ENCODE measurements at places on chromosomes 7 and 10.

GRCh38 chr7:132349075-132349474, 227.2 kb downstream of the PLXNA4 start:
- no peak for DNase-seq

GRCh38 chr10:30036341-30036740, 23.0 kb downstream of the JCAD start:
- DNase-seq: no peak

DNA sequence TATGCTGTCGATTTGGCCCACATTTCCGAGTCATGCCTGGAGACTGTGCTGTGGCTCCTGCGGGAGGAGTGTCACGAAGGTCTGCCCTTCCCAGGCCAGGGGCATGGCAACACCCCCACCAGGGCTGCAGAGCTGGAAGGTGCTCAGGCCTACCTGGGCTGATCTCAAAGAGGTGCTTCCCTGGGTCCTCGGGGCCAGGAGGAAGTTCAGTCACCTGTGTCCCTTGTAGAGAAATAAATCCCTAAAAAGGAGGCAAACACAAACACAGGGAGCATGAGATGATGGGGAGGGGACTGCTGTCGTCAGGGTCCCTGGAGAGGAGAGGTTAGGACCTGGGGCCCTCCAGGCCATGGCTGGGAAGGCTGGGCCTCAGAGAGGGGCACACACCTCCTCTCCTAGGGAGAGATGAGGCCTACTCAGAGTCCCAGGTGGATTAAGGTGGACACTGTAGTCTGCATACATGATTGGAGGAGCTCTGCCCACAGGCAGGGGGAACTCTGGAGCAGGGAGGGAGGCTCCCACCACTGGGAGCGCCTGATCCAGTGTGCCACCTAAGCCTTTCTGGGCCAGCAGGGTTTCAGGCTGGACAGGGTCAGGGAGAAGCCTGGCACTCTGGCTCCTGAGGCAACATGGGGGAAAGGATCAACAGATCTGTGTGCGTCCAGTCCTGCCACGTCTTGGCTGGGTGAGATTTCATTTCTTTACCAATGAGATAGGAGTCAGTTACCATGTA, 49.4 kb downstream of the ARHGAP22 start:
- no peak for DNase-seq

GRCh38 chr7:114598946-114599345, 184.3 kb downstream of the FOXP2 start:
- no peak for DNase-seq

GRCh38 chr10:92690915-92691590, 1.3 kb downstream of the HHEX start:
- no peak for DNase-seq

GRCh38 chr7:18082169-18082568, 54.5 kb upstream of the PRPS1L1 start:
- DNase-seq: no peak

- no peak for DNase-seq
These were observed 74.4 kb downstream of the INPP5A start for GRCh38 chr10:132611986-132612385.

DNA sequence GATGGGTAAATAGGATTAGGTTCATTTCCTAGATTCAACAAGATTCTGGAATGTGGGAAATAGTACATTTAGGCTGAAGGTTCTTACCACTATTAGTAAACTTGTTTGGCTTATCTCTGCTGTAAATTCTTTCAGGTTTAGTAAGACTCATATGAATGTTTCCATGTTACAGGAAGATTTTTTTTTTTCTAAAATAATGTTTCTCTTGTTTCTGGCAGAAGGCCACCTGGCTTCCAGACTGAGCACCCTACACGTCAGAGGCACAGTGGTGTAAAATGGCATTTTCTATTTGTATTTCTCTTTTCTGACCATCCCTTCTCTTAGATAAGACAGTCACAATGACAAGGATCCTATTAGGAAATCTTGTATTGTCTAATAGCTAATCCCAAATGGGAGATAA, 22.7 kb upstream of the AASS start:
- no peak for DNase-seq

- DNase-seq: no peak
These were observed 25.7 kb downstream of the UNC5B start for GRCh38 chr10:71237843-71238623.

DNA sequence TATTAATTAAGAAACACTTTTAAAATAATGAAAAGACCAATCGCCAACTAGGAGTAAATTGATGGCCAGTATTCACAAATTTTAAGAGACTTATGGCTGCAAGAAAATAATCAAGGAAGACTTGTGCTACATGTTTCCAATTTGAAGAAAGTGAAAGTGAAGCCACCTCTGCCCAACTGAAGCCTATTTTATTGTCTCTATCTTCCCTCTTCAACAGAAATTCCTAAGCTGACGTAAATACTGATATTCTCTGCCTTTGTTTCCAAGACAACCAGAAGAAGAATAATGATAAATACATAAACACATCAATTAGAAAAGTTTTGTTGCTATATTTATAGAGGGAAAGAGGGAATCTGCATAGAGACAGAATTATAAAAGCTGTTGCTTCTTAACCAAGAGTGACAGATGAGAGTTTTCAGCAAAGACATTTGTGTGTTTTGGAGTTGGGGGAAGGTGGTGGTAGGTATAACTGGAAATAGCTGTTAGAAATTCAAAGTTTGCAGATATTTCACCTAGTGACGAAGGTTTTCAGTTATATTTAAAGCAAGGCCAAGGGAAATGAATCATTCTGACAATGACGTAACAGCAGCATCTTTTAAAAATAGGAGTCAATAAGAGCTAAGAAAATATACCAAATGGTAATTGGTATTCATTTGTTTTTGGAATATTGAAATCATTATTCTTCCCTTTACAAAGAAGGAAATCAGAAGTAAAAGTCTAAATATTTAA, 576.6 kb upstream of the SORCS1 start:
- DNase-seq: no peak

GRCh38 chr10:11698691-11699549, 43.3 kb upstream of the ECHDC3 start:
- no peak for DNase-seq

- no peak for DNase-seq
These were observed 103.2 kb downstream of the NRG3 start for GRCh38 chr10:81978238-81978637.

DNA sequence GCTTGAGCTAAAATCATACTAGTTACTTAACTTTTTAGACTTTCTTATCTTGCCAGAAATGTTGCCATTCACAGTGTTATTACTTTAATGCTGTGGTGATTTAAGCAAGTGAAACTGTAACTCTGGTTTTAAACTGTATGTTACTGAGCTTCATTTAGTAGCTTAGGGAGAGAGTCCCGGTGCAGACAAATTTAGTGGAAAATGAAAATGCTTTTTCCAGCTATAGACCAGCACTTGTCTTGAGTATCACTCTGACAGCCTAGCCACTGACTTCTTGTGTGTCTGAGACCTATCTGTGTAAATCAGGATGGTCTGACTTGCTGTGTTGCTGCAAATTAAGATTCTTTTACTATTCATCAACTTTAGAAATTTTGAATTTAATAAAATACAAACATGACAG, 200.8 kb downstream of the CACNB2 start:
- no peak for DNase-seq

- no peak for DNase-seq
These were observed 220.9 kb downstream of the RNLS start for GRCh38 chr10:88361995-88362807.

DNA sequence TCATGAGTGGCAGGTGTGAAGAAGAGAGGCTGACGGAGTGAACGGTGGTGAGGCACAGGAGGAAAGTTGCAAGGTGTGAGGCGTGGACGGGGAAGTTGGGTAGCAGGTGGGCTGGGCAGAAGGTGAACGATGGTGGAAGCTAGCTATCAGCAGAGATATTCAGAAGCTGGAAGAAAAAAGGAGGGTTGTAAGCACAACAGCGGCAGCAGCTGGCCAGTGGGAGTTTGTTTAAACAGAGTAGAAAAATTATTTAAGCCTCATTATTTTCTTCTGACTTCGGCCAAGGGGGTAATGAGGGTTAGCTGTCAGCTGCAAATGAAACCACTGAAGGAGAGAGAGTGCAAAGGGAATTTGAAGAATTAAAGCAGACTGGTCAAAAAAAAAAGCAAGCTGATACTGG, 62.1 kb upstream of the PRKAR2B start:
- no peak for DNase-seq

- no peak for DNase-seq
These were observed 33.7 kb upstream of the TNRC18 start for GRCh38 chr7:5457245-5457735.

DNA sequence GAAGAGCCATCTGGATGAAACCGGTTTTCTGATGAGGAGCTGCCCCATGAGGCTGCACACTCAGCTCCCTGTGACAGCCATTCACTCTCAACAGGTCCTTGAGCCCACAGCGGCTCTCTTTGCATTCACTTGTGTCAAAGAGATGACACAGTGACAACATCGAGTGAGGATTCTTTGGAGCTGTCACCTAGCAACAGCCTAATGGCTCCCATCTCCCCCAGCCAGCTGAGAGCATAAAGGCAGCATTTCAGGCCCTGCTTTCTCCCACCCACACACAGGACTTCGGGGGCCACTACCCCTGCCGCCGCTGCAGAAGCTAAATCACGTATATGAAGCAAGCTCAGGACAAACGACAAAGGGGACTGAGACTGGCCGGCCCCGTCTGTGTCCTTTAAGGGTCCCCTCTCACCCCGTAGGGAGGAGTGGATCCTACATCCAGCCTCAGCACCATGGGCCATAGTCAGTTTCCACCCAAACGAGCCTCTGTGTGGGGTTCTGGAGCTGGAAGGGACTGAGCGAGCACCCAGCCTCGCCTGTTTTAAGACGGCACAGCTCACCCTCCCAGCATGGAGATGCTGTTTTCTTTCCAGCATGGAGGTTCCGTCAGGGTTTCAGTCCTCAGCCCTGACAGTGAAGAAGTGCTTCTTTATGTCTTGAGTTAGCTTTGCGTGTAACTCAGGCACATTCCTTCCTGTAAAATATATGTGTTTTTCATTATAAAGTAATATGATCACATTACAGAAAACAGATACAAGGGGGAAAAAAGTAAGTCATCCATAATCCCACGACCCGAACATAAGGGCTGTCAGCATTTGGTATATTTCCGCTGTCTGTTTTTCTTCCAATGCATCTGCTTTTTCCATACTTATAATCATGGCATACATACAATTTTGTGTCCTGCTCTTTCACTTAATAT, 4.9 kb downstream of the CPA4 start:
- no peak for DNase-seq

- no peak for DNase-seq
These were observed 4.4 kb downstream of the RASSF4 start for GRCh38 chr10:44963772-44964633.

DNA sequence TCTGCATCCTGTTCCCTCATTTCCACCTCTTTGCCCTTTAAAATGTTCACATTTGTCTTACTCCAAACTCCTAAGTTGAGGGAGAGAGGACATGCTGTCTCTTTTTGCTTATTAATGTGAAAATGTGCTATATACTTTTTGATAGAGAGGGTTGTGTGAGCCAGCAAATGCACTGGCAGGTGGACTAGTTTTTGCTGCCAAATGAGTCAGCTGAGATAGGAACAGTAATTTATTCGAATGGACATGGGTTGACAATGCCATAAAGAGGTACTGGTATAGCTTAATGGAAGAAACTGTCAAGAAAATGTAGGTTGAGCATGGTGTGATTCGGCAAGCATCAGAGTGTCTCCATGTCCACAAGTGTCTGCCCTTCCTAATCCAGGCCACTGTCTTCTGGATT, 9.2 kb upstream of the TRUB1 start:
- DNase-seq: no peak

GRCh38 chr10:69049566-69049961, 38.3 kb upstream of the SRGN start:
- DNase-seq: no peak

GRCh38 chr7:94396596-94396995, 1.9 kb downstream of the COL1A2 start:
- DNase-seq: no peak

- DNase-seq: no peak
These were observed 563.2 kb downstream of the DNAJB6 start for GRCh38 chr7:157900011-157900410.

DNA sequence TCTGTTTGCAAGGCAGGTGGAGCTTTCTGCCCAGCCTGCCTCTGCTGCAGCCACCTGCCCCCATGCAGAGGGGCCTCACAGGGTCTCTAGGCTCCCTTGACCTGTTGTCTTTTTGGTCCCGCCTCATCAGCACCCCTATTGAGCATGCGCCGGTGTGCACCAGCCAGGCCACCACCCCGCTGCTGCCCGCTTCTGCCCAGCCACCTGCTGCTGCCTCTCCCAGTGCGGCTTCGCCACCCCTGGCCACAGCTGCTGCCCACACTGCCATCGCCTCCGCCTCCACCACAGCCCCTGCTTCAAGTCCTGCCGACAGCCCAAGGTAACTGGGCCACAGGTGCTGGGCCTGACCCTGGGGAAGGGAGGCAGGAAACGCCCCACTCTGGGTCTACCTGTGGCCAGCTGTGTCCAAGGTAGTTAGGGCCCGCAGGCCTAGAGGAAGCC, 38.1 kb downstream of the LDB3 start:
- DNase-seq: no peak

DNA sequence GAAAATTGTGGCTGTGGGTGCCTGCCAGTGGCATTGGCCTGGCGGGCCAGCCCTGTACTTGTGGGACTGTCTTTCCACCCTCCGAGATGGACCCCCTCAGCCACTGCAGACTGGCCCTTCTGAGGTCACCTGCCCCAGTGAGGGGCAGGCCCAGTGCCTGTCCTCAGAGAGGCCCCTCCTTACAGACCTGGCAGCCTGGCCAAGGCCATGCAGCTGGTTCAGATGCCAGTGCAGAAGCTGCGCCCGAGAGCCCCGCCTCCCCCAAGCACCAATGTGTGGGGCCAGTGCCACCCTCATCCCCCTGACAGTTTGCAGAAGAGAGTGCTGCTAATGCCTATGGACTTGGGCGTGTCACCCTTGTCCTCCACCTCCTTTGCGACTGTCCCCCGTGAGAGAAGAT, 10.0 kb downstream of the ZNF316 start:
- no peak for DNase-seq

DNA sequence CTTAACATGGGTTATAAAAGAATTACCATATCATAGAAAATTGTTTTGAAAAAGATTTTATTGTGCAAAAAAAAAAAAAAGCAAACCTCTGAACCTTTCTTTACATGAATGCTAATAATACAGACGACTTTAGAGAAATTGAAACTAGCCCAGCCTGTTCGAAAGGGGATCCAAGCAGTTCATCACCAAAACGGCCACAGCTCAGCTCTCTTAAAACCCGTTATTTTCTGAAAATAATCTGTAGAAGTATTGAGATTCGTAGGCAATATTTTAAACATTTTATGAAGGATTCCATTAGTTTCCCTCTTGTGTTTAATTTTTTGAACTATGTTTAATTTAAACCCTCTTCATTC, 9.9 kb upstream of the GSAP start:
- no peak for DNase-seq

- DNase-seq: no peak
These were observed 189.7 kb downstream of the TCF7L2 start for GRCh38 chr10:113139699-113140098.

- DNase-seq: no peak
These were observed 320.0 kb downstream of the RPS24 start for GRCh38 chr10:78353636-78354035.

- no peak for DNase-seq
These were observed 75.2 kb downstream of the MYL10 start for GRCh38 chr7:101553771-101554445.

GRCh38 chr10:11831520-11831951, 8.4 kb downstream of the PROSER2 start:
- DNase-seq: no peak

- DNase-seq: no peak
These were observed 1.7 kb downstream of the ADO start for GRCh38 chr10:62806251-62806650.

All from SIG-M5 (cell line).